ENCODE measurements at places on chromosomes 16 and 17.

GRCh38 chr17:4708436-4708835, 2.0 kb upstream of the ARRB2 start:
- peak; percentile 28 for DNase-seq

DNA sequence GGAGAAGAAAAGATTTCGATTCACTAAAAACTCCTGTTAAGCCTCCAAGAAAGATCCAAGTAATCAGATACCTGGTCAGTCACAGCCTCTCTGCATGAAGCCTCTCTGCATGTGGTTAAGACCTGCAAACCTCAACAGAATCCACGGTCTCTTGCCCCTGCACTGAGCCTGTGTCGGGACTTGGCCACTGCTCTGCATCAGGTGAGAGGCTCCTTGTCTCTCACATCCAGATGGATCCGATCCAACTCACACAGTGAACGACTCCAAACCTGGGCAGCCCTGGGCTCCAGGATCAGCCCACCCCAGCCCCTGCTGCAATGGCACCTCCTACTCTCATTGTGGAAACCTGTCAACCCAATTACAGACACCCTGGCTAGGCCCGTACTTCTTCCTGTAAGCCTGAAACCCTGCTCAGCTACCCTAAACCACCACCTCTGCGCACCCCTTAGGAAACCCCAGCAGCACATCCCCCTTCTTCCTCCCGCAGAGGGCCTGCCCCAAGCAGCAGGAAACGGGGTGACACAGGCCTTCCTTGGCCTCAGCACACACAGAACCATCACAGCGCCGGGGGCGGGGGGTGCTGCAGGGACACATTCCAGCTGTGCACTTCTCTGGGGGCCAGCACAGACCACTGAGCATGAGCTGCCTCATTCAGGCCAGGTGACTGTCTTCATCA, 129.5 kb downstream of the ANKRD11 start:
- DNase-seq: no peak

DNA sequence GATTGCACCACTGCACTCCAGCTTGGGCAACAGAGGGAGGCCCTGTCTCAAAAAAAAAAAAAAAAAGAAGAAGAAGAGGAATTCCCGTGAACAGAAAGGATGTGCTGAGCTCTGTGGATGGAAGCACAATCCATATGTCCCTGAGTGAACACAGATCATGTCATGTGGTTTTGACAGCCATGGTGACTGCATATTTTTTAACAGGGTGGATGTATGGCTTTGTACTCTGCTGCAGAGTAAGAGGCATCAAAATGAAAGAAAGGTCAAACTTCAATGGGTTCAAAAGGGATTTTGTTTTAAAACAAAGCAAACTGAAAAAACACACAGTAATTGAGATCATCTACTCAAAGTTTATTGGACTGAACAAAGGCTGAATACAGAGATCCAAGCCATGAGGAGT, 31.5 kb downstream of the MXRA7 start:
- no peak for DNase-seq

DNA sequence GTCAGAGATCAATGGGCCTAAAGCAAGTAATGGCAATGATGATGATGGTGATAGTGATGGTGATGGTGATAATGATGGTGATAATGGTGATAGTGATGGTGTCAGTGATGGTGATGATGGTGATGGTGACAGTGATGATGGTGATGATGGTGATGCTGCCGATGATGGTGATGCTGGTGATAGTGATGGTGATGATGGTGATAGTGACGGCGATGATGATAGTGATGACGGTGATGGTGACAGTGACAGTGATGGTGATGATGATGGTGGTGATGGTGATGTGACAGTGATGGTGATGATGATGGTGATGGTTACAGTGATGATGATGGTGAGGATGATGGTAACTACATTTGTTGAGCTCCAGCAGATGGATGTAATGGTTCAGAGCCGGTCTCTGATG, 30.8 kb upstream of the OR4D1 start:
- DNase-seq: no peak

- DNase-seq: peak; percentile 40
These were observed 8.0 kb downstream of the TNRC6A start for GRCh38 chr16:24737391-24737871.

GRCh38 chr16:54324716-54325115, 38.1 kb upstream of the IRX3 start:
- no peak for DNase-seq

DNA sequence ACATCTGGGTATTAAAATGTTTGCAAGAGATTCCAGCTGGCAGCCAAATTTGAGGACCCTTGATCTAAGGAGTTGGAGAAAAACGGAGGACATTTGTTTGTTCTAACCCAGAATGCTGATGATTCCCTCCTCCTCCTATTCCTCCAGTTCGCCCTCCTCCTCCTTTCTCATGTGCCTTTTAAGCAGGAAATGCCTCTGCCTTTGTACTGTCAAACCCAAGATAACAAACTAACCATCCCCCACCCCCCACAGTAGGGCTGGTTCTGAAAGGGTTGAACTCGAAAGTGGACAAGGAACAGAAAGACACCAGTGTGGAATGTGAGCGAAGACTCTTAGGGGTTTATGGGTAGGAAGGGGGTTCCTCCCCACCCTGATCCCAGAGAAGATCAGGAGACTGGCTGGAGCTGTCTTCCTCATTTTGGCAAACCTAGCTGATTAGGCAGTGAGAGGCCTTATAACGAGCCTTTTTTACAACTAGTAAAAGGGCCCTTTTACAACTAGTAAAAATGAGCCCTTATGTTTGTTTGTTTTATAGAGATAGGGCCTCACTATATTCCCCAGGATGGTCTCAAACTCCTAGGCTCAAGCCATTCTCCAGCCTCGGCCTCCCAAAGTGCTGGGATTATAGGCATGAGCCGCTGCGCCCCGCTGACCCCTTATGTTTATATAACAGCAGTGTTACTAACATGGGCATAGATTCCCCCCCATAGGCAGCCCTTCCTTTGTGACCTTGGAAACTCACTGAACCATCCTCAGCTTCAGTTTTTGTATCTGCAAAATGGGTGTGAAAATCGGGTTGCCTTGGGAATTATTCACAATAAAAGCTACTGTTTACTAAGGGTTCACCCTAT, 975 bp downstream of the CHD9 start:
- peak; percentile 64 for DNase-seq
